ENCODE measurements at places on chromosomes 13 and 19. TPM values are rescaled to one million over a fixed set of nuclear protein-coding genes. Genes with fewer than 3 reads are reported as not detected.
A peak's percentile ranks its signal among the peaks of the same experiment; 100 is the strongest.

CYP4F12 gene
- 8.8 TPM for total RNA-seq

ZMYM2 gene
- 76.5 TPM for total RNA-seq

POLD1 gene
- total RNA-seq: 16.0 TPM

ZNF284 gene
- 4.2 TPM for total RNA-seq

B3GNT8 gene
- 3.0 TPM for total RNA-seq

FSD1 gene
- total RNA-seq: not detected

PPM1N gene
- total RNA-seq: 1.8 TPM

RXFP2 gene
- total RNA-seq: 0.48 TPM

SLC25A41 gene
- total RNA-seq: not detected

SHD gene
- not detected for total RNA-seq

LILRA2 gene
- 6.9 TPM for total RNA-seq

ZNF546 gene
- total RNA-seq: 9.7 TPM

GZMM gene
- 0.33 TPM for total RNA-seq

KLHL1 gene
- not detected for total RNA-seq

ZNF418 gene
- 8.9 TPM for total RNA-seq

C1QTNF9 gene
- total RNA-seq: not detected

- no peak overlapping the region for H3K4me3 ChIP-seq
- no peaks in the 10 kb centered on the region for H3K4me1 ChIP-seq
- no peak overlapping the region for H3K27ac ChIP-seq
- no peaks in the 10 kb centered on the region for H3K36me3 ChIP-seq
- H3K27me3 ChIP-seq: no peaks in the 10 kb centered on the region
- no peak for DNase-seq
Measured at GRCh38 chr13:46347277-46347676, 39.8 kb downstream of the RUBCNL start.

DNA sequence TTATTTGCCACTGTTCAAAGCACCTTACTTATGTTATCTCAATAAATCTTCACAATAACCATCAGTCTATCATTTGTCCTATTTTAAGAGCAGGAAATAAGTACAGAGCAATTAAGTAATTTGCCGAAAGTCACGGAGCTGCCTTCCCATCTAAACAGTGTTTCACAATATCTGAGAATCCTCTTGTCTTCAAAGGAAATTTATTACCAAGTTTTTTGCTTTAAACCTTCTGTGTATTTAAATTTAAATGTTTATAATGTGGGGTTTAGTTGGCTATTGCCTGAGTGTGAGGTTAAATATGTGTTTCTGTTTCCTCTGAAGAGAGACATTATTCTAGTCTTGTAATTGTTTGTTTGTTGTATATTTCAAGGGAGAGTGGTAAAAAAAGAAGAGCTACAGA lies 633.1 kb downstream of the EFNB2 start:
- no peaks in the 10 kb centered on the region for H3K4me1 ChIP-seq
- H3K27ac ChIP-seq: no peak overlapping the region
- H3K36me3 ChIP-seq: no peaks in the 10 kb centered on the region
- no peak for DNase-seq
- H3K4me3 ChIP-seq: no peak overlapping the region

DNA sequence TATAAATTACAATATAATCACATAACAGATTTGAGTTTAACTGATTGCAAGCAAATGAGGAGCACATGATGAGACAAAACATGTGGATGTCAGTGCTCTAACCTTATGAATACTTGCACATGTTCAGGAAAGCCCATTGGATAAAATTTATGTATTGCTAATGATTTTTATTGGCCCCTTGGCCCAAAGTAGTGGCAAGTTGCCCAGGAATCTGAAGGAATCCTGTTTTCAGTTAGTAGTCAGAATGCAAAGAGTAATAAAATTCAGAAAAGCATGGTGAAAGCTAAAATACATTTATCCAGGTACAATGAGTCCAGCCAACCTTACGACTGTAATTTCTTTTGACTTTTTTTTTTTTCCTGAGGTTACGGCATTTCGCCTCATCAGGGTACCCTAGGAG lies 1539.4 kb downstream of the EFNB2 start:
- H3K27ac ChIP-seq: no peak overlapping the region
- no peaks in the 10 kb centered on the region for H3K27me3 ChIP-seq
- no peak for DNase-seq
- H3K4me3 ChIP-seq: no peak overlapping the region
- H3K36me3 ChIP-seq: no peaks in the 10 kb centered on the region

DNA sequence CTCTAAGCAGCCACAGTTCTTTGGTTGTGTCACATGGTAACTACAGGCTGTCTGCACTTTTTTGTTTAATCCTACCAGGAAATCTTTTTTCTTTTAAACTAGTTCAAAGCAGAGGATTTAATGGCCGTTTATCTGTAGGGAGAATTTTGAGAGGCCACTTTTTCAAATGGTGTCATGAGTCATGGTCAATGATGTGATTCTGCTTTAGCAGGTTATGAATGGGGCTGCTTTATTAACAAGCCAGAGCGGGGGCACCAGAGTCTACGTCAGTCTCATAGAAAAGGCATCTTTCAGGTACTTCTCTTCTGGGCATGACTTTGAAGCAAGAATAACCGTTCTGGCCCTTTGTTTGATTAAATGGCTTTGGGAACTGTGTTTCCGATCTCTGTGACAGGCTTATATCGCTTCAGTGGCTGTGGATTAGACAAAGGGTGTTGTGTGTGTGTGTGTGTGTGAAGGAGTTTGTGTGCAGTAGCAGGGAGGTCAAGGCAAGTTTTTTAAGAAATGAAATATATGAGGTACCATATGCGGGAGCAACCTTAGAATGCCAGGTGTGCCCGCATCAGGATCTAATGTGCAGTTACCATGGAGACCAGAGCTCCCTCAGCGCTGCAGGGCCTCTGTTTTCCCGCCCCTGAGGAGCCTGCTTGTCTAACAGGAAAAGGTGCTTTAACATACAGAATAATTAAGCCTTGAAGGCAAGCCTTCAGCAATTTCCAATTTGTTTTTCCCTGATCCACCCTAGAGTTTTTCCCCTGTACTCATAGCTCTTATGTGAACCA lies 120.5 kb downstream of the KATNAL1 start:
- no peaks in the 10 kb centered on the region for H3K36me3 ChIP-seq
- H3K4me3 ChIP-seq: no peak overlapping the region
- no peak overlapping the region for H3K27ac ChIP-seq

DNA sequence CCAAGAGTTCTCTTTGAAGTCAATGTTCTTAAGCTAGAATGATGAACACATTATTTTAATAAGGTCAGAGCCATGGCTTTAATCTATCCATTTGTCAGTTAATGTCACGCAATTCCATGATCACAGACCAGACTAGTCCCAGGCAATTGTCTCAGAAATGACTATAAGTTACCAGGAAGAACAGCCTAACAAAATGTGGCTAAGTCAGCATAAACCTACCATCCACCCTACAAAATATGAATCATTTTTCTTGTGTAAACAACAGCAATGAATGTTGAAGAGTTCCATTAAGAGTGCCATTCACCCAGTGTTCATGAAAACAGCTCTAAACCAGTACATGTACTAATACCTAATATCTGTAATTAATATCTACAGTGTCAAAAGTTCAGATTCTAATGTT lies 127.5 kb downstream of the KCTD12 start:
- H3K36me3 ChIP-seq: no peaks in the 10 kb centered on the region
- H3K27me3 ChIP-seq: no peaks in the 10 kb centered on the region
- H3K4me3 ChIP-seq: no peak overlapping the region
- H3K27ac ChIP-seq: no peak overlapping the region
- no peaks in the 10 kb centered on the region for H3K4me1 ChIP-seq
- DNase-seq: no peak

DNA sequence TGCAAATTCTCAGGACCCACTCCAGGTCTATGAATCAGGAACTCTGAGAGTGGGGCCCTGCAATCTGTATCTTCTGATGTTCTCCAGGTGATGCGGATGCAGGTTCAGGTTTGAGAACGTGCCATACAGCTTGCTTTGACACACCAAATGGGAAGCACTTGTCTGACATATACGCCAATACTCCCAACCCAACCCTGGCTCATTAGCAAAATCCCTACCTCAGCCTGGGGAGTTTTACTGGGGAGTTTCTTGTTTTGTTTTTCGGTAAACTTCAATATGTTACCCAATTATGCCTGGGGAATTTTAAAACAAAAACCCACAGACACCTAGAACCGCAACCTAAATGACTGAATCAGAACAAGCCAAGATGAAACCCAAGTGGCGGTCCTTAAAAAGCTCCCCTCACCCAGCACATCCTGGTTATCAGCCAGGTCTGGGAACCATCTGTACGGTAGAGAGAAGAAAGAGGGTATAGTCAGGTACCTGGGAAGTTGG lies 41.2 kb downstream of the ABCC4 start:
- H3K4me1 ChIP-seq: no peaks in the 10 kb centered on the region
- no peak overlapping the region for H3K4me3 ChIP-seq
- H3K27me3 ChIP-seq: no peaks in the 10 kb centered on the region
- no peaks in the 10 kb centered on the region for H3K36me3 ChIP-seq
- no peak for DNase-seq
- no peak overlapping the region for H3K27ac ChIP-seq

- H3K36me3 ChIP-seq: peaks cover 6% of the 10 kb centered on the region
- peak overlapping the region; percentile 75 for H3K4me3 ChIP-seq
- H3K27me3 ChIP-seq: no peaks in the 10 kb centered on the region
- H3K27ac ChIP-seq: peak overlapping the region; percentile 98
- peaks cover 9% of the 10 kb centered on the region for H3K4me1 ChIP-seq
Measured at GRCh38 chr19:43595605-43595998, 332 bp downstream of the IRGQ start.

DNA sequence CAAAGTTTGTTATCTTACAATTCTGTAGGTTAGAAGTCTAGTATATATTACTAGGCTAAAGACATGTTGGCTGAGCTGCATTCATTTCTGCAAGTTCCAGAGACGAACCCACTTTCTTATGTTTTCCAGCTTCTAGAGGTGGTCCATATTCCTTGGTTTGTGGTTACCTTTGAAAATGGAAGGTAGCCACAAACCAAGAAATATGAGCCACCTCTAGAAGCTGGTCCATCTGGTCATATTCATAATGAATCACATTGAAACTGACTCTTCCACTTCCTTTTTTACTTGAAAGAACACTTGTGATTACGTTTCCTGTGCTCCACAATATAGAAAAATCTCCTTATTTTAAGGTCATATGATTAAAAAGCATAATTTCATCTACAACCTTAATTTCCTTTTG lies 943.0 kb upstream of the PCDH9 start:
- no peaks in the 10 kb centered on the region for H3K4me1 ChIP-seq
- no peaks in the 10 kb centered on the region for H3K36me3 ChIP-seq
- DNase-seq: no peak
- no peak overlapping the region for H3K27ac ChIP-seq
- no peaks in the 10 kb centered on the region for H3K27me3 ChIP-seq
- H3K4me3 ChIP-seq: no peak overlapping the region

DNA sequence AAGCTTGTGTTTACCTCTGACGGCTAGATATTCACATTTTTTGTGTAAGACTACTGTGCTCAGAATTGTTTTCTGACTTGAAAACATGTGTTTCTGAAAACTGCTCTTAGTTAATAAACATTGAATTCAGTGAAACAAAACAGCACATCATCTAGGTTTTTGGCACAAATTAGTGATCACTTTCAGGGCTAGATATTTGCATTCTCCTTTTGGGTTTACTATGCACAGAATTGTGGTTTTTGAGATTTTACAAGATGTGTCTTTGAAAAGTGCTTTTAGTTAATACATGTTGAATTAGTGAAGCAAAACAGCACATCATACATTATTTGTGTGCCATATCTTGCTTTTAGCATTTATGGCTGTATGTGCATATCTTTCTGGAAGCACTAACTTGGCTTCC lies 8.2 kb upstream of the PARP4 start:
- H3K27ac ChIP-seq: no peak overlapping the region
- no peaks in the 10 kb centered on the region for H3K36me3 ChIP-seq
- H3K27me3 ChIP-seq: no peaks in the 10 kb centered on the region
- H3K4me3 ChIP-seq: no peak overlapping the region

DNA sequence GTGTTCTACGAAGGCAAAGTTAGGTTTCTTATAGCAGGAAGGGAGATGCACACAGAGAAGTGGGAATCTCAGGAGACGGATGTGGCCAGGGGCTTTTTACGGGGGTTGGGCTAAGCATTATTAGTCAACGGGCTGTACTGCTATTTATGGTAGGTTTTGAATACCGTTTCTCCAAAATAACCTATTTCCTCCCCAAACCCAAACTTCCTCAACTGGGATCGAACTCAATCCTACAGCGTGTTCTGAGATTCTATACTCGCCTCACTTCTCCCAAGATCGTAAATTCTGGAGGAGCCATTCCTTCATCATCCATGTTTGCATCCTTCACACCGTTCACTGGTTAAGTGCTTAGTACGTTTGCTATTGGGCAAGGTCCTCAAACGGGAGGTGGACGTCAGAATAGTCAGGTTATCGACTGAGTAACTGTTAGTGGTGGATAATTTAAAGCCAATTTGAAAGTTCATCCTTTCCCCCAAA lies 1.2 kb upstream of the TRIM13 start:
- H3K36me3 ChIP-seq: no peaks in the 10 kb centered on the region
- peak overlapping the region; percentile 98 for H3K27ac ChIP-seq
- H3K4me1 ChIP-seq: no peaks in the 10 kb centered on the region
- H3K27me3 ChIP-seq: no peaks in the 10 kb centered on the region

DNA sequence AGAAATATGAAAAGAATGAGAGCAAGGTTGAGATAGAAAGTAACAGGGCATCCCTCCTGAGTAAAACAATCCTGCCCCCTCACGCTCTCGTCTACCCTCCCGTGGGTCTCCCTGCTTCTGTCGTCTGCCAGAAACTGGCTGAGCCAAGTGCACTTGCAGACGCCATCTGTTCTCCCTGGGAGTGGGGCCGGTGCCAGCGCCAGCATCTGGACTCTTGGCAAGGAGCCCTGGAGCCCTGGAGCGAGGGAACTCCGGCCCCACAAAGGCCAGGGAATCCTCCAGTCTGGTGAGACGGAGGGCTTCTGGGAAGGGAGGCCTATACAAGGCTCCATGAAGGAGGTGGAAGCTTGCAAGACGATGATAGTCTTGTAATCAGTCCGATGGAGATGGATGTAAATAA lies 2.3 kb upstream of the TMEM91 start:
- no peak overlapping the region for H3K4me3 ChIP-seq
- peaks cover 8% of the 10 kb centered on the region for H3K4me1 ChIP-seq
- DNase-seq: peak; percentile 89
- no peaks in the 10 kb centered on the region for H3K27me3 ChIP-seq
- no peaks in the 10 kb centered on the region for H3K36me3 ChIP-seq

- peak overlapping the region; percentile 45 for H3K27ac ChIP-seq
- peaks cover 8% of the 10 kb centered on the region for H3K4me1 ChIP-seq
- no peaks in the 10 kb centered on the region for H3K27me3 ChIP-seq
Measured at GRCh38 chr19:13830741-13831536, 35.7 kb downstream of the ZSWIM4 start.

DNA sequence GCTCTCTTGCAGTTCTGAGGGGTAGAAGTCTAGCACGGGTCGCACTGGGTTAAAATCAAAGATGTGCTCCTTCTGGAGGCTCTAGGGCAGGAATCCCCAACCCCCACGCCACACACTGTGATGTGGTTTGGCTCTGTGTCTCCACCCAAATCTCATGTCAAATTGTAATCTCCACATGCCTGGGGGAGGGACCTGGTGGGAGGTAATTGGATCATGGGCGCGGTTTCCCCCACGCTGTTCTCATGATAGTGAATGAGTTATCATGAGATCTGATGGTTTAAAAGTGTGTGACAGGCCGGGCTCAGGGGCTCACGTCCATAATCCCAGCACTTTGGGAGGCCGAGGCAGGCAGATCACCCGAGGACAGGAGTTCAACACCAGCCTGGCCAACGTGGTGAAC lies 26.6 kb upstream of the CALM3 start:
- no peaks in the 10 kb centered on the region for H3K4me1 ChIP-seq
- no peak overlapping the region for H3K4me3 ChIP-seq
- no peaks in the 10 kb centered on the region for H3K27me3 ChIP-seq
- H3K36me3 ChIP-seq: no peaks in the 10 kb centered on the region

GRCh38 chr13:44149821-44150220 lies 223.8 kb upstream of the SERP2 start:
- H3K27me3 ChIP-seq: no peaks in the 10 kb centered on the region
- no peak for DNase-seq
- H3K4me3 ChIP-seq: no peak overlapping the region
- H3K27ac ChIP-seq: no peak overlapping the region
- H3K4me1 ChIP-seq: no peaks in the 10 kb centered on the region
- H3K36me3 ChIP-seq: no peaks in the 10 kb centered on the region
